ENCODE measurements at places on chromosomes 12 and 14. TPM values are rescaled to one million over a fixed set of nuclear protein-coding genes. Genes with fewer than 3 reads are reported as not detected.

Gene NRXN3
- total RNA-seq: under 0.01 TPM

Gene LRRIQ1
- 0.38 TPM for total RNA-seq

Gene TSPAN31
- total RNA-seq: 41.6 TPM

Gene PLA2G1B
- not detected for total RNA-seq

Gene ARMH4
- total RNA-seq: 1.4 TPM

Gene ACVRL1
- 416 TPM for total RNA-seq

Gene TXNDC16
- total RNA-seq: 3.4 TPM

Gene KCNK10
- total RNA-seq: not detected

Gene CD163
- total RNA-seq: not detected

Gene CIPC
- total RNA-seq: 11.0 TPM

Gene PDE3A
- total RNA-seq: 0.51 TPM

Gene APOLD1
- total RNA-seq: 38.9 TPM

Gene WNT1
- total RNA-seq: not detected

Gene PRH1
- total RNA-seq: 10.5 TPM

Gene HVCN1
- total RNA-seq: 3.9 TPM

Gene MEG3
- total RNA-seq: 10.1 TPM

Gene POU6F1
- 3.0 TPM for total RNA-seq

Gene RNF212B
- not detected for total RNA-seq

Data from dermis microvascular lymphatic vessel endothelial cell (primary cell).